ENCODE measurements at places on chromosomes 5 and 9.

DNA sequence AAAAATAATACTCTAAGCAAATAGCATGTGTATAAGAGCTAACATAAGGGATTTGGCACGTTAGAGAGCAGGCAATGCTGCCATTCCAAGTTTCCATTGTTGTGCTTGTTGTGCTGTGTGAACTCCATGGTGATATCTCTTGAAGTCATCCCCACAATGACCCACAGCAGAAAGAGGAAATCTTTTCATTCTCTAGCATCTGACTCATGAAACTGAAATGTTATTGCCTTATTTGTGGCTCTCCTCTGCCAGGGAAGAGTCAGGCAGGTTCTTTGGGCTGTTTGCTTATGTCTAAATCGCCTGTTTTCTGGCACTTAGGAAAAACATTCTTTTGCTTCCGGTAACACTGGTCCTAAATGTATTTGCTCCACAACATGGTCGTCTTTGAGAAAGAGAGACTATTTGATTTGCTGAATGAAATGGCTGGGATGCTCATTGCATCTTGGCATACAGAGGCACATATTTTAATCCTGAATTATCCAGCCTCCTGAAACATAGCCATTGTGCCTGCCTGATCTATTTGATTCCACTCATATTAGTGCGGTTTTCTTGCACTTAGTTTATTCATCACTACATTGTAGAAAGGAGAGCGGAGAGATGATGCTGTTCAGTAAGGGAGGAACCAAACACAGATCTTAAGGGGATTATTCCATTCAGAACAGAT, 188.8 kb downstream of the CSNK1G3 start:
- DNase-seq, result no peak

DNA sequence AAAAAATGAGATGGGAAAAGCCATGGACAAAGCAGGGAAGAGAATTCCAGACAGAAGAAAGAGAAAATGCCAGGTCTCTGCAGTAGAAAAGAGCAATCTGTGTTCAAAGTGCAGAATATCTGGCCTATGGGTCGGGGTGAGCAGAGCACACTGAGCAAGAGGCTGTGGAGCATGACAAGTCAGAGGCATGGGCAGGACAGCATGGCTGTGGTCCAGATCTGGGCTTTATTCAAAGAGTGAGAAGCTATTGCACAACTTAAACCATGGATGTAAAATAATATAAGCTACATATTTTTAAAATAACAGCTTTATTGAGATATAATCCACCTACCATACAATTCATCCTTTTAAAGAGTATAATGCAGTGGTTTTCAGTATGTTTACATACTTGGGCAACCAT, 133.1 kb upstream of the SPDL1 start:
- DNase-seq, result no peak

- no peak for DNase-seq
Measured at GRCh38 chr5:2849429-2849828, 98.0 kb upstream of the IRX2 start.

DNA sequence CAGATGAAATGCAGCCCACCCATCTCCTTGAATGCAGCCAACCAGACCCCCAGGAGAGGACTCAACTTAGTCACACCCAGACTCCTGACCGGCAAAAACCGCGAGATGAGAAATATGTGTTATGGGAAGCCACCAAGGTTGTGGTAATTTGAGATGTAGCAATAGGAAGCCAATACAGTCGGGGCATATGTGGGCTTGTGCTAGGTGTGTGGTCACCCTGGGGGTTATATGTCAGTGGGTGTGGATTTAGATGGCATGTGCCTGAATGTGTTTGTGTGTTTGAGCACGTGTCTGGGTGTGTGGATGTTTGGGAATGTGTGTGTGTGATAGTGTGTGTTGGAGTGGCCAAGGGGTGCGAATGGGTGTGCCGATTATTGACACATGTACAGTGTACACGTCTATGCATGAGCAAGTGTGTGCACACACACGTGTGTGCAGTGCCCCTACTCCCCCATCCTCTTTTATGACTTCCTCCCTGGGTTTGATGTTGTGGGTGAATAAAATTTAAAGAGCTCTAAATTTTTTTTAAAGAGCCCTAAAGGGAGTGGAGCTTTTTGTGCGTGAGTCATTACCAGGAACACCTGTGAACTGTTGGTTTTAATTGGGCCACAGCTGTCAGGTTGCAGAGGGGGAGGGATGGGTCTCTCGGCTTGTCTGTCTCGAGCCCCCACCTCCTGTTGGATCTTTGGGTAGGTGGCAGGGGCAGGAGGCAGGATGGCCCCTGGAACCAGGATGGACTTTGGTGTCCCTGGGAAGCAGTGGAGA, 86.8 kb downstream of the LHX2 start:
- no peak for DNase-seq

GRCh38 chr5:171032435-171032973, 170.7 kb downstream of the RANBP17 start:
- DNase-seq, result no peak

DNA sequence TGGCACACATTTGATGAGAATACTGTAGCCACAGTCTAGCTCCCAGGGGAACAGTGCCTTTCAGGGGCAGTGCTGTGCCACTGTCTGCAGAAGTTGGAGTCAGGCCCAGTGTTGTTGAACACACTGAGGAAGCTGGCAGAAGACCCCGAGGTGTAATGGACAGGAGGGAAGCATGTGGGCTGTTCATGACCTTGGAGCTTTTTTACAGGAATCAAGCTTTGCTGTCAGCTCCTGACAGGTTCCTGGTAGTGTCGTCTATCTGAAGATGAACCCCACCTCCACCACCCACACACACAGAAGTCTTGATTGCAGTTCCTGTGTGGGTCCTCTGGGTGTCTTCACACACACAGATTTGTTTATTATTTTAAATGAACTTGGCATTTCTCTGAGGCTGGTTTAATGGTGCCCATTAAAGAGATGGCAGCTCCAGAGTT, 40.3 kb upstream of the TNFAIP8 start:
- DNase-seq, result peak; percentile 29

DNA sequence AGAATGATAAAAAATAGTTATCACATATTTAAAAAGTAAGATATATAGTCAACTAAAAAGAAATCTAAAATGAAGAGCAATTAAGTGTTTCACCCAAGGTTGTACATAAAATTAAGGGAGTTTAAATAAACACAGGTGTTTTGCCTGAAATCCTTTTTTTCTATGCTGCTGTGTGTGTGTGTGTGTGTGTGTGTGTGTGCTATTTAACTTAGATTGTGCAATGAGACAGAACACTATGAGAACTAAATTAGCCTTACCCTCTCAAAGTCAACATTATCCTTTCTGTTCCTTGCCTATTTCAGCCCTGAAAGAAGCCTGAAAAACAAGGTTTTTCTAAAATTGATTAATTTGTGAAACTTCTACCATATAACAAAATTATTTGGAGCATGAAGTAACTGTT, 516.2 kb downstream of the ELAVL2 start:
- DNase-seq, result no peak

GRCh38 chr5:78765116-78765515, 116.5 kb upstream of the LHFPL2 start:
- DNase-seq, result no peak
